Stimulated activated CD8-positive, alpha-beta memory T cell treated with anti-CD3 and anti-CD28 coated beads, Interleukin-7, amount 100 ng/mL, for 4 hours (primary cell): ENCODE measurements at places on chromosomes 16 and 17.

DNA sequence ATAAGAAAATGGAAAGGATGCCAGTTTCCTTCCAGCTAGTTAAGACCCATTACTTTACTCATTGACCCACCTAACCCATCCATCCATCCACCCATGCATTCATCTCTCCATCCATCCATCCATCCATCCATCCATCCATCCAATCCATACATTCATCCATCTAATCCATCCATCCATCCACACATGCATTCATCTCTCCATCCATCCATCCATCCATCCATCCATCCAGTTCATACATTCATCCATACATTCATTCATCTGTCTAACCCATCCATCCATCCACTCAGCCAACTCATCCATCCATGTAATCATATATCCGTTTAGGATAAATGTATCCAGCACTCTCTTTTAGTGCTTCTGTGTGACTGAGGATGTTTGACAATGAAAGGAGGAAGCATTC, 178.8 kb upstream of the CACNG3 start:
- no peak for DNase-seq

- DNase-seq = no peak
Measured at GRCh38 chr16:80463326-80463725, 77.5 kb upstream of the DYNLRB2 start.

DNA sequence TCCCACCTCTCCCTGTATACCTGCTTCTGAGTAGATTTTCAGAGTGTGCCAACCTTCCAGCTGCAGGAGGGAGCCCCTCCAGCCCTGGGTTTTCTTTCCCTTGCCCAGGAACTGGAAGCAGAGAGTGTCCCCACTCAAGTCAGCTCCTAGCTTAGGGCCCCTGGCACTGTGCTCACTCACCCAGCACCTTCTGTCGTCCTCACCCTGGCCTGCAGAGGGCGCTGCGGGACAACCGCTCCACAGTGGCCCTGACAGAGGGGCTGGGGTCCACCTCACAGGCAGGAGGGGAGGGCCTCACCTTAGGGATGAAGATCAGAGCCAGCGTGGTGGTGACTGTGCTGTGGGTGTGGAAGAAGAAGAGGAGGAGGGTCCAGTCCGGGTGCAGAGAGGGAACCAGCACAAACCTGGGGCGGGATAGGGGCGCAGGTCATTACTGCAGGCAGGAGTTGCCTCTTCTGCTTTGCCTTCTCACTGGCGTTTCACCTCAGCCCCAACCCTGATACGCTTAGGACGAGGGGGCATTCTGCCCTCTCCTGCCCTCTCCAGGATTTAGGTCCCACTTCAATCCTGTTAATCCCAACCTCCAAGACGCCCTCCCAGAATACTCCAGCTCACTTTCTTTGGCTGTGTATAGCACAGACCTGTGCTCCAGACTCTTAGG, 10.0 kb downstream of the GPR179 start:
- DNase-seq = no peak

GRCh38 chr17:10177131-10177912, 21.1 kb downstream of the GAS7 start:
- DNase-seq = no peak

GRCh38 chr16:68214726-68215125, 21.2 kb downstream of the ESRP2 start:
- no peak for DNase-seq

DNA sequence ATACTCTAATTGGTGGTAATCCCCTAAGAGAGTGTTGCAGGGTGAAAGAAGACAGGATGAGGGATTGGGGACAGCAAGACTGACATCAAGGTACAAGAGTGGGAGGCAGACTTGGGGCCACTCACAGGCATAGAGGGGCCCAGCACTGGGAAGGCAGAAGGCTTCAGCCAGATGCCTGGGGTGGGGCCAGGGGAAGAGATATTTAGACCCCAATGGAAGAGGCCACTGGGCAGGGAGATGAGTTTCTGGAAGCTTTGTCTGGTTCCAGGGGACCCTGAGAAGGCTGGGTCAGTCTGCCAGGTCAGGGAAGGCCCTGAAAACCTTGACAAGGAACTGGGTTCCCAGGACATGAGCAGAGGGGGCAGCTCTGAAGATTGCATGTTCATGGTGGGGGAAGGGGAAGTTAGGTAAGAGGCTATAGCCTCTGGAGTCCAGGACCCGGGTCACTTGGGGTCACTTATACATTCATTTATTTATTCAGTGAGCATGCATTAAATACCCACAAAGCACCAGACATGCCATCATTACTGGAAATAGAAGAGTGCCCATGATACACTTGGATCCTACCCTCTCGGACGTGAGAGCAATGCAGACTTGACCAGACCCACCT, 92.9 kb downstream of the TMEM132E start:
- DNase-seq = no peak

DNA sequence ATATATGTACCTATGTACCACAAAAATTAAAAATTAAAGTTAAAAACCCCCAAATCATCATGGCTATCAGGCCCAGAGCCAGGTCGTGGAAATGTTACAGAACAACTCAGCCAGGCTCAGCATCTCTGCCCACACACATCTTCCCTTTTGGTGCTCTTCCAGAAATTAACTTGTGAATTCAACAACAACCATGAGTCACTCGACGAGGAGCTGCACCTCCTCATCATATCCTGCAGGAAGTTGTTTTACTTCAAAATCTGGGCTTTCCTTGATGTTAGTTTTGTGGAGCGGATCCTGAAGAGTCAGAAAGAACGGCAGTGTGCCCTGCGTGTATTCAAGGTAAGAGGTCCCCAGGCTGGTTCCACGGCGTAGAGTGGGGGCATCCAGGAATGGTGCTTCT, 10.6 kb downstream of the FBXO39 start:
- no peak for DNase-seq

DNA sequence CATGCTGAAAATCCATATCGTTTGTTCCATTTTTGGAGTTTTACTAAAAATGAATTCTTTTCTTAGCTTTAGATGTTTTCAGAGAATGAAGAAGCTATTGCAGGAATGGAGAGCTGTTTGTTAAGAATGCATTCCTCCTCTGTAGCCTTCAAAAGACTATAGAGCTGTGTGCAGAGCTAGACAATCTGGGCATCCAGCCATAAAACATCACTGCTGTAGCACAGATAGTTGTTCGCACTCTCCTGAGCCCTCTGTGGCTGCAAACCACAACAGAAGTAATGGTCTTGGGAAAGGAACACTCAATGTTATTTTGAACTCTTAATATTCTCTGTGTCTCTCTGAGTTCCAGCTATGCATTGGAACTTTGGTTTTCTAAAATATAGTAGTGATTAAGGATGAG, 4.9 kb downstream of the TNRC6C start:
- no peak for DNase-seq

GRCh38 chr17:50203604-50204345, 2.3 kb upstream of the COL1A1 start:
- no peak for DNase-seq

- DNase-seq = no peak
Measured at GRCh38 chr16:19939553-19939952, 54.9 kb upstream of the GPRC5B start.

- no peak for DNase-seq
Measured at GRCh38 chr17:21143695-21144094, 16.9 kb downstream of the DHRS7B start.
